ENCODE measurements at places on chromosomes 7 and 10. TPM values are rescaled to one million over a fixed set of nuclear protein-coding genes. Genes with fewer than 3 reads are reported as not detected.

The VIPR2 gene
- 7.3 TPM for total RNA-seq

GRCh38 chr7:140654109-140654387 is 13.4 kb upstream of the DENND2A start:
- no peak for DNase-seq

- DNase-seq = no peak
These were observed 63.5 kb downstream of the FAM204A start for GRCh38 chr10:118278649-118279048.

DNA sequence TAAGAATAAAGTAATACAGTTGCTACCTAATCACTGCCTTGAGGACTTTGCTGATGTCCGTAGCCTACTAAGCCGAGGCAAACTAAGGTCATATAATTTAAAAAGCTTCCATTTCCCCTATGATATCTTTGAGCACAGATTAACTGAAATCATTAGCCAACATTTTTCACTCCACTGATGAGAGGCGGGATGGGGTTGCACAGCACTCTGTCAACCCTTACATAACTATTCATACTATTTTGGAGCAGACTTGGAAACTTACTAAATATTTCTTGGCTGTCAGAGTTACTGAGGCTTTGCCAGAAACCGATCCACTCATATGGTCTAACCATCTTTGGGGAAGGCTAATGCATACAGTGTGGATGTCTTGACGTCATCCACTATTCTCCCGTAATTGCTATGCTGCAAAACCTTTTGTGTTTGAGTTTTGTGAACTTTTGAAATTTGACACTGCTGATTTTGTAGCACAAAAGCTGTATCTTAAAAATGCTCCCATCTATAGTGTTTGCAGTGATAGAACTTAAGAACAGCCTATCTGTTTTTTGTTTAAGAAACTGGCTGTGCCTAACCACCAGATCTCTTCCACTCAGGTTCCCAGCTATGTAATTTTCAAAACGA is 248.7 kb downstream of the TSPAN12 start:
- no peak for DNase-seq

DNA sequence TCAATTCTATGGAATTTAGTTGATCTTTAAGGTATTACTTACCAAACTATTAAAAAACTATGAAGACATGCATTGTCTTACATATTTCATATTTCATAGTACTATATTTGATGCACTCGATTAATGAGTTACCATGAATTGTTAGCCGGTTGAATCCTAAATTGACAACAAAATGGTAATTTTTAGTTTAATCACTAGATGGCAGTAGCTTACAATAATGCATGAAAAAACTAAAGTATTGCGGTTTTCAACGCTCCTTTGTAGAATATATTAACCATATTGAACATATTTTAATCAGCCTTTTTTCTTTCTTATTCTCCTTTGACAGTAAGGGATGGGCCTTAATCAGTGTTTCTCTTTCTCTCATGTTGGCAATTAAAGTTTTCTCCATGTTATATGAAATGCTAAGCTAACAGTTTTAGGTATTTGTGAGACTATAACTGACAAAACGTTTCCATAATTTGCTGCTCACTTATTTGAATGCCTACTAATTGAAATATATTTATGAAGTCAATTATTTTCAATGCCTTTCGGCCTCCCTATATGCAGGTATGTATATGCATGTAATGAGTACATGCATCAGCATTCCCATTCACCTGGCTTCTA is 48.5 kb upstream of the ARL4A start:
- DNase-seq = no peak

The HOXA4 gene
- total RNA-seq = 2.3 TPM

The AOC1 gene
- total RNA-seq = 8.4 TPM

- peak; percentile 78 for DNase-seq
These were observed 2.1 kb downstream of the GIGYF1 start for GRCh38 chr7:100691676-100692577.

DNA sequence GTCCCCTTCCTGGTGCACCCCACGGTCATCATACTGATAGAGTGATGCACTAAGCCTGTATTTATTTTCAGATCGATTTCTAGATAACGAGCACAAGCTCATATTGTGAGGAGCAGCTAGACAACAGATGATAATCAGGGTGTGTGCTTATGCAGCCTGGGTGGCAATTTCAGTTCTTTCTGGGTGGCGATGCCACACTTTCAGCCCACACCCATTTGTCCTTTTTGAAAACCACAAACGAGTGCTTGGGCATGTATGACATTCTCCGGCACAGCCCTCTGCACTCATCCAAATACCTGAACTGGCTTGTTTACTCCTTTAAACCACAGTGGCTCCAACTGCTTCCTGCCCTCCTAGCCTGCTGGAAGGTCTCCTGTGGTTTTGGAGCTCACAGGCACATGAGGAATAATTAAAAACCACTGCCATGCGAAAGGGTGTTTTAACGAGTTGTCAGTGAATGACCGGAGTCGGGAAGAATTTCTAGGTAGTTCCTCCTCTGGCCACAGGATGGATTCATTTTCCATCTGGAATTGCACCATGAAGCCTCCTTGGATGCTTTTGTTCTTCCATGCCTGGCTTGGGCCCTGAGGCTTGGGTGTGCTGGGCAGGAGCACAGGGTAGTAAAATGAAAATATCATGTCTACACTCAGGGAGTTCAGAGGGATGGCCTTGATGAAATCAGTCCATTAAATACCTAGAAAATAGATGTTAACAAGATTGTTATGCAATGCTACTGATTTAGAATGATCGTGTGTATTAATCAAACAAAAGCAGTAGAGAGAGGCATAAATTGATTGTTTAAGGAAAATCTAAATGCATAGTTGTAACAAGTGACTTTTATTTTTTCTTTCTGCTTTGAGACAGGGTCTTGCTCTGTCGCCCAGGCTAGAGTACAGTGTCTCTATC is 52.4 kb upstream of the ITGB1 start:
- peak; percentile 76 for DNase-seq

GRCh38 chr10:22174442-22174841 is 43.4 kb downstream of the EBLN1 start:
- no peak for DNase-seq

The ACTA2 gene
- 2,259 TPM for total RNA-seq

- no peak for DNase-seq
These were observed 26.2 kb downstream of the KAZALD1 start for GRCh38 chr10:101087965-101088364.

- DNase-seq = peak; percentile 38
These were observed 28.2 kb downstream of the CUBN start for GRCh38 chr10:17101257-17101909.
